ENCODE measurements at places on chromosomes 16 and 17.

- no peak for DNase-seq
These were observed 206.5 kb downstream of the ABCC12 start for GRCh38 chr16:47949276-47949675.

- no peak for DNase-seq
These were observed 112.5 kb upstream of the KCNJ16 start for GRCh38 chr17:69962436-69962995.

DNA sequence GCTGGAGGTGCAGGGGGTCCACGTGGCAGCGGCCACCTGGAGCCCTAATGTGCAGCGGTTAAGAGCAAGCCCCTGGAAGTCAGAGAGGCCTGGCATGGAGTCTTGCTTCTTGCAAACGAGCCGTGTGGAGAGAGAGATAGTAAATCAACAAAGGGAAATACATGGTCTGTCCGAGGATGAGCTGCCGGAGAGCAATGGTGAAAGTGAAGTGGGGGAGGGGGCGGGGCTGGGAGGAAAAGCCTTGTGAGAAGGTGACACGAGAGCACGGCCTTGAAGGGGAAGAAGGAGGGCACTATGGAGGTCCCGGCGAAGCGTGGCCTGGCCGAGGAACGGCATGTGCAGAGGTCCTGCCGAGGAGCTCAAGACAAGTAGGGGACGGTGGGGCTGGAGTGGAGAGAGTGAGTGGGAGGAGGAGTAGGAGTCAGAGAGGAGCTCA lies 6.0 kb upstream of the SERPINF1 start:
- DNase-seq = no peak

GRCh38 chr16:26457095-26457494 lies 609.6 kb upstream of the C16orf82 start:
- no peak for DNase-seq

GRCh38 chr16:17125671-17126070 lies 345.1 kb downstream of the XYLT1 start:
- DNase-seq = no peak

- no peak for DNase-seq
These were observed 46.7 kb downstream of the HAPSTR1 start for GRCh38 chr16:9138021-9138680.

DNA sequence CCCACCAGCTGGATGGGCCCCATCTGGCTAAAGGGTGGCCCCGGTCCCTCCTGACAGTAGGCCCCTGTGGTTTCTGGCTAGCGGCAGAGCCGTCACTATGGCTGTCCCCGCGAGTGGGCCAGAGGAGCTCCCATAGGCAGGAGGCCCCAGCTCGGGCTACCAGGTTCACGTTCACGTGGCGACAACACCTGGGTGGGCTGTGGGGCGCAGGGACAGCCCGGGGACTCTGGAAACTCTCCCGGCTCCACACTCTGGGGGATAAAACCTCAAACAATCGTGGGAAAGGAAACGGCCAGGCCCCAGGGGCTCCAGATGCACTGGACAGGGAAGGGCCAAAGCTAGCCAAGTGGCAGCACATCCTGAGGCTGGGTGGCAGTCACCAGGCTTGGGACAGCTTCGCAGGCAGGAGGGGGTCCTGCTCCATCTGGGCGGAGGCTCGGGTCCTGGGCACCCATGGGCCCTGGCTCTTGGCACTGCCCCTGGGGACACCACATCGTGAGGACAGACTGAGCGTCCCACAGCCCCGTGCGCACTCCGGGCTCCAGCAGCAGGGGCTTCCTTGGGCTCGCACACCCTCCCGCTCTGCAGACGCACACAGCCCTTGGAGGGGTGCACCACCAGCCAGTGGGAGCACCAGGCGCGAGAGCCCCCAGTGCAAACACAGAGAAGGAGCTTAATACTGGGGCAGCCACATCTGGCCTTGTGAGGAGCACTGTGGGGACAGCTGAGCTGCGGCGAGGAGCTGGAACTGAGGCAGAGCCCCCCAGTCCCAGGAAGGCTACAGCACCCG lies 4.4 kb downstream of the RNF166 start:
- DNase-seq = no peak

DNA sequence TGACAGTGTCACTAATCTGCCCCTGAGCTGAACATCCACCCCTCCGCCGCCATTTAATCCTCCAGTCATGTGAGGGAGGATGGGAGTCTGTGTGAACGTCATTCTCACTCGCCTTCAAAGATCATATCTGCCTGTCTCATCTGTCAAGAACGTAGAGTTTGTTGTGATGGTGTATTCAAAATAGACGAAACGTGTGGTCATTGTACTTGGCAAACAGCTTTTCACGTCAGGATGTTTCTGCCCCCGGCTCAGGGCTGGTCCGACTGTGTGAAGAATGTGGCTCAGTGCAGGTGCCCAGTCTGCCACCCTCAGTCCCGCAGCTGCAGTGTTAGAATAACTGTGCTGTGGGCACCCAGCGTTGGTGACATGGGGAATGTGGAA lies 148.0 kb downstream of the KCNJ12 start:
- DNase-seq = no peak

DNA sequence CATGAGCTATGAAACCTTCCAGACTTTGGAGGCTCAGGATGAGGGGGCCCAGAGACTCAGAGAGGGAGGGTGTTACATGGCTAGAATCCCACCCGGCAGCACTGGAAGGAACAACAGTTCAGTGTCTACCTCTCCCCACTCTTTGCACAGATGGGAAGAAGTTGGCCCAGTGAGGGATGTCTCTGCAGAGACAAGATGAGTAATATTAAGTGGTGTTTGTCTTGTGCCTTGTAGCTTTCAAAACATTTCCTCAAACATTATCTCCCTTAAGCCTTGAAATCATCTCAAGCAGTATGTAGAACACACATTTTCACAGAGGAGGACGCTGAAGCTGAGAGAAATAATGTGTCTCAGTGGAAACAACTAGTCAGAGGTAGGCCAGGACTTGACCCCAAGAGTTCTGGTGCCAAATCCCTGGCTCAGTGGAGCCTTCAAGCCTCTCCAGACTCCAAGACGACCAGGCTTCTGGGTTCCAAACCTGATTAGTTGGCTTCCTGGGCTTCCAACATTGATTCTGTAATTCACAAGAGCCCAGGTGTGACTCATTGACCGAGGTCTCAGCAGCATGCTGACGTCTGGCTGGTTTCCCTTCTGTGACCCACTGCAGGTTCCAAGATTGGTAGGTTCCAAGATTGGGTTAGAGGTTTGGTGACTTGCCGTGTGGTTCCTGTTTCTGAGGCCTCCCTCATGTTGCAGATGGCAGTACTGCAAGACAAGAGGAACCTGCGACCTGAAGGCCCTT lies 7.4 kb downstream of the RNF112 start:
- no peak for DNase-seq

DNA sequence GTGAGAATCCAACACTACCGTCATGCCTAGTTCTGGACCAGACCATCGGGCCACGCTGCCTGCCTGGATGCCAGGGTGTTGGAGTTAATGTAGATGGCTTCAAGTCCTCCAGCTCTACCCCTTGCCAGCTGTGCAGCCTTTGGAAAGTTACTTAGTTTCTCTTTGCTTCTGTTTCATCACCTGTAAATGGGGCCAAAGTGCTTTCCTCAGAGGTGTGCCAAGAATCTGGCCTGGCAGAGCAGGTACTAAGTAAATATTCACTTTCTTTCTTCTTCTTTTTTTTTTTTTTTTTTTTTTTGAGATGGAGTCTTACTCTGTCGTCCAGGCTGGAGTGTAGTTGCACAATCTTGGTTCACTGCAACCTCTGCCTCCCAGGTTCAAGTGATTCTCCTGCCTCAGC lies 159.5 kb upstream of the RPL38 start:
- no peak for DNase-seq

- no peak for DNase-seq
These were observed 14.7 kb downstream of the KNOP1 start for GRCh38 chr16:19703172-19703889.

Data from stimulated activated CD4-positive, alpha-beta T cell treated with anti-CD3 and anti-CD28 coated beads, Interleukin-1b, Interleukin-23, amount 100 ng/mL, for 24 hours (primary cell).